OCI-M1 (cell line): ENCODE measurements at places on chromosomes 12 and 14.

DNA sequence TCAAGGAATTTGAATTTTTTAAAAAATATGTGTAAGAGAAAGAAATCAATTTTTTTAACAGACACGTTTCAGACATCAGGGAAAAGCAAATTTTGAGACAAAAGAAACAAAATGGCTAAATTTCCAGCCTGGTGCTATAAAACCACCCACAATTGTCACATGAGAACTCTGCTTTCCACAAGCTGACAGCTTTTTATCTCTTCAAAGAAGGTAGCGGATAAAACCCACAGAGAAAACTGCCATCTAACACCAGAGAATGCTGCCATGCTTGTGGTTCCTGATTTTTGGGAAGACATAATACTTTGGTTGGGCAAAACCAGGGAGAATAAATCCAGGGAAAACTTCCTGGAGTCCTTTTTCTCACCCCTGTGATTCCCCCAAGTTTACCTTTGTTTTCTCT lies 10.3 kb upstream of the ITPR2 start:
- peak; percentile 86 for DNase-seq

- DNase-seq, result peak; percentile 75
Observed at GRCh38 chr14:95507174-95507573, 9.3 kb downstream of the SYNE3 start.

GRCh38 chr14:93706360-93706955 lies 81.8 kb downstream of the PRIMA1 start:
- DNase-seq, result no peak

DNA sequence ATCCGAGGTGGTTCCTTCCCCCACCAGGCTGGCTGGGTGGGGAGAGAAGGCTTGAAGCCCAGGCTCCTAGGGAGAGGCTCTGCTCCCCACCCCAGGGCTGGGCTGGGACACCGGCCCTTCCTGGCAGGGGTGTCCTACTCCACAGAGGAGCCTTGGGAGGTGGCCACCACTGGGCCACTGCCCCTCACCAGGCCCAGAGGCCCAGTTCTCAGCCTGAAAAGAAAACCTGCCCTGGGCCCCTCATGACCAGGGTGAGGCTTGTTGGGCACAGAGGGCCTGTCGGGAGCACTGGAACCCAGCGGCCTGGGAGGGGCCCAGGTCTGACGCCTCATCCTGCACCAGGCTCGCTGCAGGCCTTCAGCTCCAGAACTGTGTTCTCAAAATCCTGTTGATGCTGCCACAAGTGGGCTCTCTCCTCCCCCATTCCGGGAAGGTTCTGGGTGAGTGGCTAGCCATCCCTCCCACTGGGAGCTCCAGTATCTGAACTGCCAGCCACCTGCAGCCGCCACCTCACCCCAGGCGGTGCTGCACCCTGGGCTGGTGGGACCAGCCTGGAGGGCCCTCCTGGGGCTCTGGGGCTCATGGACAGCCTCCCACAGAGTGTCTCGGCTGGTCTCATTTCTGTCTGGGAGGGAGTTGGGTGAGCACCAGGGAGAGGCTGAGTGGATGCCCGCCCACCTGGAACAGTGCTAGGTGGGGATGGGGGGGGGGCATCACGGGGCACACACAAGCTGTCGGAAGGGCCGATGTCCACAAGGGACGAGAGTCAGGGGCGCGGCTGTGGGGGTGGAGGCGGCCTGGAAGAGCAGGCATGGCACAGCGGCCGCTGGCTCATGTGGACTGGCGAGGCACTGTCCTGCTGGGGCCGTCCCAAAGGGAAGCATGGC lies 11.8 kb downstream of the BAG5 start:
- DNase-seq, result no peak

DNA sequence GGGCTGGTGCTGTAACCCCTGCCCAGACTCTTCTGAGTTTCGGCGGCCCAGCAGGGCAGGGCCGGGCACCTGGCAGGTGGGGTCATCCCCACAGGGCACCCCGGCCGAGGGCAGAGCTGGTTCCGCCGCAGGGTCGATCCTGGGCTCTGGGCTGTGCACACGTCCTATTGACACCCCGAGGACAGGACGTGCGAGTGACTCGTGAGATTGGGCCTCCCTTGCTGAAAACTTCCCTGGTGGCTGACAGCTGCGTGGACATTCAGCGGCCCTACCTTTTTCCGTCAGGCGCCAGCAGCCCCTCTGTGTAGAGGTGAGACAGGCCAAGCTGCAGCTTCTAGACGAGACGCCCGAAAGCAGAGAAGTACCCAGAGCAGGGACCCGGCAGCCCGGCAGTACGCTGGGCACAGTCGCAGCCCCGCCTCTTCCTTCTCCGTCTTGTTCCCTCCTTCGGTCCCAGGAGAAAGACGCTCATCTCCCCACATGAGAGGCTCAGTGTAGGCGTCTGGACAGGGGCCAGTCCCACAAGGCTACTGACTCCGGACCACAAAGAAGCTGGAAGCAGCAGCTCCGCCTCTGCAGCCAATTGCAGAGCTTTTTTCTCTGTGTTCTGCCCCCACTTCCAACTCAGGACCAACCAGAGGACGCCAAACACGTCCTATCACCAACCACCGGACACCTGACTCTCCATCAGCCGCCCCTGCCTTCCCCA lies at the start of gene LRCOL1:
LRCOL1 (minus strand) TSS at position 532 of the 709 bp plus-strand sequence. CDS start 4,331 bp downstream, outside the sequence.
- peak; percentile 14 for DNase-seq

DNA sequence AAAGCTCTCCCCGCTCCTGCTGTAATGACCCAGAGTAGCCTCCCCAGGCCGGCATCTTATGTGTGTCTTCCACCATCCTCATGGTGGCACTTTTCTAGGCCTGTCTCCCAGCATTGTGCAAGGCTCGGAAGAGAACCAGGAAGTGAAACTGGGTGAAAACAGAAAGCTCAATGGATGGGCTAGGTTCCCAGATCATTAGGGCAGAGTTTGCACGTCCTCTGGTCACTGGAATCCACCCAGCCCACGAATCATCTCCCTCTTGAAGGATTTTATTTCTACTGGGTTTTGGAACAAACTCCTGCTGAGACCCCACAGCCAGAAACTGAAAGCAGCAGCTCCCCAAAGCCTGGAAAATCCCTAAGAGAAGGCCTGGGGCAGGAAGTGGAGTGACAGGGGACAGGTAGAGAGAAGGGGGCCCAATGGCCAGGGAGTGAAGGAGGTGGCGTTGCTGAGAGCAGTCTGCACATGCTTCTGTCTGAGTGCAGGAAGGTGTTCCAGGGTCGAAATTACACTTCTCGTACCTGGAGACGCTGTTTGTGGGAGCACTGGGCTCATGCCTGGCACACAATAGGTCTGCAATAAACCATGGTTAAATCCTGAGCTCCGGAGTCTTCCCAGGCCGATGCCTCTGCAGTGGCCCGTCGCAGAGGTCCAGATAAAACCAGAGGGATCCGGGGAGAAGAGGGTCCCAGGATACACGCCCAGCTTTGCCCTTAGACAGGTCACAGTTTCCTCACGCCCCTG lies 15.6 kb downstream of the ACVRL1 start:
- DNase-seq, result no peak

GRCh38 chr14:26987744-26988363 lies 390.0 kb upstream of the NOVA1 start:
- DNase-seq, result no peak

DNA sequence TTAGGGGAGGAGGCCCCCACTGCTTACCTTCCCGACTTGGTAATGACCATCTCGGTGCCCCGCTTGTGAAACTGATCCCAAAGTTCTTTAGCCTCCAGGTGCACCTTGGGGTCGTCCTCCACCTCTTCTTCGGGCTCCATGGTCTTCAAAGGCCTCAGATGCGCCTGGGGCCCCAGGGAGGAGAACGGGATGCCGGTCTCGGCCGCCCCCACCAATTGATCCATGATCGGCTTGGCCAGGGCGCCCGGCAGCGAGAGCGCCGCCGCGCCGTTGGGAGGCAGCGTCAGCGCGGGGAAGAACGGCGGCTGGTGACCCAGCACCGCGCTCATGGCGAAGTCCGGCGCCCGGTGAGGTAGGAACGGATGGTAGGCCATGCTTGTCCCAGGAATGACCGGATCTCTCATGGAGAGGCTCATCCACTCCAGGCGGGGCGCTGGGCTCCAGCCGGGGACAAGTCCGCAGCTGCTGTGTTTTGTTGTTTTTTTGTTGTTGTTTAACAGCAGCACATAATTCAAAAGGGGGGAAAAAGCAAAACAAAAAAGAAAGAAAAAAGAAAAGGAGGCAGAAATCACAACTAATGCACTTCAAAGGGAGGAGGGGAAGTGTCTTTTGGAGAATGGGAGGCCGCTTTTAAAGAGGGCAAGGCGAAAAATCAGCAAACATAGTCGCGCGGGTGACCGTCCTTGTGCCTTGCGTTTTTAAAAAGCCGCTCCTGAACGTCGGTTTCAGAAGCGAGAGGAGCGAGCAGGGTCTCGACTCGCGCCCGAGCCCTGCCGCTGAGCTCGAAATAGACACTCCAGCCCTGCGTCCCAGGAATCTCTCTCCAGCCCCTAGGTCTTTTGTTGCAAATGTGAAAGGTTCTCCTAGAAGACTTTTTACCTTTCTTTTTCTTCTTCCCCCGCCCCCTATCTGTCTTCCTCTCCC lies 928 bp downstream of the TBX3 start:
- DNase-seq, result no peak

- DNase-seq, result peak; percentile 96
Observed at GRCh38 chr14:80941241-80942185, at the start of gene CEP128. TSS of gene CEP128 (minus strand) at chr14:80941738.
